ENCODE measurements at places on chromosomes 3 and 15.

GRCh38 chr3:126103121-126104027 is 19.4 kb upstream of the SLC41A3 start:
- no peak for DNase-seq

GRCh38 chr15:57619746-57620145 is 28.0 kb downstream of the MYZAP start:
- no peak for DNase-seq

DNA sequence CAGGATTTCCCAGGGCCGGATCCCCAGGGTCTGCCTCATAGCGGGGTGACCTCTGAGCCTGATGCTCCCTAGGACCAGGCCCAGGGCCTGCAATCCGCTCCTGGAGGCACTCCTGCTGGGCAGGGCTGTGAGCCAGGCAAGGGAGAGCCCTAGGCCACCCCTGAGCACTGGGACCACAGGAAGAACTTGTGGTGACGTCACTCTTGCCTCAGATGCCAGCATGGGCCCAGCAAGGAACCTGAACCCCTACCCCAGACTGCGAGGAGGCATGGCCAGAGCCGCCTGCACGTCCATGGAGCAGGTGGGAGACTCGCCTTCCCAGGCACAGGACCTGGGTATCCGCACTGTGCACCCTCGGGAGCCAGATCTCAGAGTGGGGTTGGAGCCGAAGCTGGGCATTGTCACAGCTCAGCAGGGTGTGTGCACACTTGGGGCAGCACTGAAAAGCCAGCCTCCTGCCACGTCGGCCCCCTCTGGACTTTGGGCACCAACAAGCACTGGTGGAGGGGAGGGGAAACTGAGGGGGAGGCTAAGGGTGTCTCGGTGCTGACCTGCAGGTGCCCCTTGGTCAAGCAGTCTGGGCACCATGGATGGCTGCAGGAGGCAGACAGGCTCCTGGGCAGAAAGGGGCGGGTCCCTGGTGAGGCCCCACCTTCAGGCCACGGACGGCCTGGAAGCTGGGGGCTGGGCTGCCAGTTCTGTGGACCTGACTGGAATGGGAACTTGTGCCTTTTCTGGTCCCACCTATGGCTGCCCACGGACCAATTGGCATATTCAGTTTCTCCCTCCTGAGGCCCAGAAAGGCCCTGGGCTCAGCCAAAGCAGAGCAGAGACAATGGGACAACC is 49.3 kb downstream of the SLC6A20 start:
- DNase-seq = no peak

DNA sequence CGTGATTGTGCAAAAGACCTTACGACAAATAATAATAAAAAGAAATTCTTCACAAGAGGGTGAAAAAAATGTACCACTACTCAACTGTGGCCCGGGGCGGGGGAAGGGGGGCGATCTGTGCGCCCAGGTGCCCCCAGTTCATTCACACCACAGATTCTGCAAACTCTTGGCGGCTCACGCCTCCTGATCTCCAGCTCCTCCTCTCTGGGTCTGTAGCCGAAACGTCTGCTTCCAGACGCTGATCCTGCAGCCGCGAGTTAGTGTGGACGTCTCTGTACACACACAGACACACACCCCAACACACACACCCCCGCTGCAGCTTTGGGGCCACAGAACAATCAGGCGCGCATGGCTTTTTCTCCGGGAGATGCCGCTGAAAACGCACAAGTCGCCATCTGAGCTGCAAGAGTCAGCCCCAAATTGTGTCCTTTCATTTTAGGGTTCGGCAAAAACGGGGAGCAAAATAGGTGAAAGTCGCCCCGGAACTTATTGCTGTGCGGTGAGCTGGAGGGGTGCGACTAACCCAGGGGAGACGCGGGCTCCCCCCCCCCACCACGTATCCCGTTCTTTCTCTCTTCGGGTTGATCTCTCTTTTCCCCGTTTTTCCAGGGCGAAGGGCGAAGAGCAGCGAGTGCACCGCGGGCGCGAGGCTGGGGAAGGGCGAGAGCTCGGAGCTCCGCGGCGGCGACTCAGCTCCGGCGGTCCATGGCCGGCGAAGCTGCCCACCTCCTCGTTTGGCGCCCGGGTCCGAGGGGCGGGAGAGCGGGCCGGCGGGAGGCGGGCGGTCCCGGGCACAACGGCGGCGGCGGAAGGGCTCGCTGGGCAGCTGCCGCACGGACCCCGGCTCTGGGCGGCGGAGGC is 505 bp upstream of the WNT5A start:
- peak; percentile 36 for DNase-seq
